ENCODE measurements at places on chromosomes 16 and 17.

DNA sequence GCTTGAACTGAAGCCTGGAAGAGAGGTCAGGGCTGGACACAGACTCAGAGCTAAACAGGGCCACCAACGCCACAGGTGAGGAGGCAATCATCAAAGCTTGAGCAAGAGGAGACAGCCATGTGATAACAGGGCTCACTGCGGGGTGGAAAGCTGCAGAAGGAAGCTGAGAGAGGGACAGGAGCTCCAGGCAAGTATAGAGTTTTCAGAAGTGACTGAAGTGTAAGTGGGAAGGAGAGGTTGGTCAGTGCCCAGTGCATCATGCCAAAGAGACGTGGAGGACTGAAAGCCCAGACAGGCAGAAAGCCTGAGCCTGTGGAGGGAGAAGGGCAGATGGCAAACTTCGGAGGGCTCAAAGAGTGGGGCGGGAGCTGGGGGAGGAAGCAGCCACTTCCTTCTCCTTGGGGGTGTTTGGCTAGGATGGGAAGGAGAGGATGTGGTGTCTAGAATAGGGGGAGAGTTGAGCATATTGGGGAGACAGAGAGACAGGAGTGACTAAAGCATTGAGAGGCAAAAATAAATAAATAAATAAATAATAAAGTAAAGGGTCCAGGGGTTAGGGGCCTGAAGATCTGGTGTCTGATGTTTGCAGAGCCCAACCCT is 2.6 kb downstream of the KIFC3 start:
- DNase-seq, result no peak

DNA sequence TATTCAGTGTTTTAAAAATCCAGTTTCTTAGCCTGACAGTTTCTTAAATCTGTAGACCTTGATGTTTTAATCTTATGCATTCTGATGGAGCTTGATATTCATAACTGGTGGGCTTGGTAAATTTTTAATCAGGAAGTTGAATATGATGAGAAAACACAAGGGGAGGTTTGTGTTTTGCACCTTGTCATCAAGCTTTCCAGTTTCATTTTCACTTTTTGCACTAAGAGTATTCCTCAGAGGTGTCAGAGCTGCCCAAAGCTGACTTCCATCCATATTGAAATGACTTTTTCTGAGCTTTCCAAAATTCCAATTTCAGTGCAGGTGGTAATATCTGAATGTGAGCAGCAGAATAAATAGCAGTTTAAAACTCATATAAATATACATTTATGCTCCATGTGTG is 555.0 kb upstream of the RBFOX1 start:
- no peak for DNase-seq

- DNase-seq, result no peak
Measured at GRCh38 chr16:89322321-89323119, 105.0 kb downstream of the ZNF778 start.

DNA sequence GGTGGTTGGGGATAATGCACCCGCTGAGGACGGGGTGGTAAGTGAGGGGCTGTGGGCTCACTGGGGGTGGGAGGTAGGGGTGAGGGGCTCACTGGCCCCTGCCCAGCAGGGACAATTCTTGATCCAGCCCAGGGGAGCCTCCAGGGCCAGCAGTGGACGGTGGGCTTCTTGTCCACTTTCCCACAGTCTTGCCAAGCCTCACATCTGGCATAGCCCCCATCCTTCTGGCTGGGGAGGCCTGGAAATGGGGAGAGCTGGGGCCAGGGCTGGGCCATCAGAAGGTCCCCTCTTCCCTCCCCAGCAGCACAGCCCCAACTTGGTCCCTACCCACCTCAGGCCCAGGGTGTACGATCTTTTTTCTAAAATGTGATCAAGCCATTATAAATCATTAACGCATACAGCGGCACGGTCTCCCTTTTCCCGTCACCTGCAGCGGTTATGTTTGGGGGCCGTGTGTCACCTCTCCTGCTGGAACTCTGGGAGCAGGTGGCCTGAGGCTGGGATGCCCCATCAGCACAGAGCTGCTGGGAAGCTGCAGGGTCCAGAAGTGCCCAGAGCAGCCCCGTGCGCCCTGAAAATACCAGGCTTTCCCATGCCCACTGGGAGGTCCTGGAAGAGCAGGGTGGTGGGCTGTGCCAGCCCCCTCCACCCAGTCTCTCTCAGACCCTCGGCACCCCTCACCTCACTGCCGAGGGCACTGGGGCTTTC is 7.2 kb upstream of the SETD6 start:
- no peak for DNase-seq

DNA sequence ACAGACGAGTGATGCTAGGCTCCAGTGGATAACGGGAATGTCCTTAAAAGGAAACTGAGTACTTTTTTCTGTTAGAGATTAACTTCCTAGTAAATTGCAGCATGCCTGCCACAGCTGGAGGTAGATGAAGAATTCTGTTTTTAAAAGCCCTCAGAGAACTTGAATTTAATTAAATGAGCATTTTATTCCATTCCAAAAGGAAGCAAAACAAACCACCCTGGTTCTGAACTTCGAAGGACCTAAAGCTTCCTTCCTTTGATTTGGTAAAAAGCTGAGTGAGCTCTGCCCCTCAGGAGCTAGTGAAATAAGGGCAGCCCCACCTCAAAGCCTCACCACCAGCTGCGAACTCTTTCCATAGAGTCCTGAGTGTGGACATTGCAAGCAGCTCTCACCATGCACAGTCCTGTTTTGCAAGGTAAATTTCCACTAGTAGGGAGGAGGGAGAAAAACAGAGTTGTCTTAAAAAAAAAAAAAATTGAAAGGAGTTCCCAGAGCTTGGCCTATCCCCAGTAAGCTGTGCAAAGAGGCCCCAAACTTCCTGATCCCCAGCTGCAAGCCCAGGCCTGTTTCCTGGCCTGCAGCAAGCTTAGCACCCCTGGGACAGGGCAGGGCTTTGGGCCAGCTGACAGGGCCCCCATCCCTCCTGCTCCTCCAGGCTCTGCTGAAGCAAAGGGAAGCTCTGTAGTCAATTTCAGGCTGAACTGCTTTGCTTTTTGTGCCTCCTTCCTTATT is 11.2 kb downstream of the CHD9NB start:
- no peak for DNase-seq
